ENCODE measurements at places on chromosomes 2 and 18.

DNA sequence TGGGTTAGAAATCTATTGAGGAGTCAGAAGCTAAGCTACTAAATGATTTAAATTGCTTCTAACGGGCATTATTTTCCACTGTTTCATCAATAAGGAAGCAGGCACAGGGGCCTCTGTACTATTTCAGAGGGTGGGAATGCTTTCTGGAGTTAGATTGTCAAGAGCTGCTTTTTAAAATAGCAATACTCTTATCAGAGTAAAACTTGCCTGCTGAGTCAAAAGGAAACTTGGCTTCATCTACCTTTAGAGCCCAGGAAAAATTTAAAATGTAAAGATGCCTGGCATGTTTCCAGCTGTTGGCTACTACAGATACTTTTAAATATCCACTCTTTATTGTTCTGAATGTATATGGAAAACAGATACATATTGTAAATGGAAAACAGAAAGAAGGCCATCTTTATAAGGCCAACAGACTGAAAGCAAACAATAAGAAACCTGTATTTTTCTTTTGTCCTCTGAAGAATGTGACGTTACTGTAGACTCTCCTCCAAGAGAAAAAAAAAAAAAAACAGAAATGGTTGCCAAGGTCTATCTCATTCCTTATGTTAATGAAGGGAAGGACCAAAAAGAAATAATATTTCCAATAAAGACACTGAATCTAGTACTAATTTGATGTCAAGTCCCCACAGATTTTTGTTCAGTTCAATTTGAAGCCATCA is 79.1 kb downstream of the FIGN start:
- no peak for DNase-seq

DNA sequence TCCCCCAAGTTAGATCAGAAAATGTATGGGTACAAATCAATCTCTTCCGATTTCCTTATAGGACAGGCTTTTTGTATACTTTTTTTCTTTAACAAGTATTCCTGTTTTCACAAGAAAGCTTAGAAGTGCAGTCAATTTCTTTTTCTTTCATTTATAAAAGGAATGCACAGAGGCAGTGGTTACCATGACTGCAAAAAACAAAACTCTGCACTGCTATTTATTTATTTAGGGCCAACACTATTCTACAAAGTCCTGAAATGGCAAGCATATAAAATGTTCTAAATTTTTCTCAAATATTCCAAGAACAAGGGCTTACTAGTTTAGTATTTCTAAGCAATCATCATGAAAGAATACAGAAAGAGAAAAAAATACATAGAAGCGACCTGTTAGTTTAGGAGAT is 22.2 kb downstream of the ATAD2B start:
- DNase-seq, result no peak

DNA sequence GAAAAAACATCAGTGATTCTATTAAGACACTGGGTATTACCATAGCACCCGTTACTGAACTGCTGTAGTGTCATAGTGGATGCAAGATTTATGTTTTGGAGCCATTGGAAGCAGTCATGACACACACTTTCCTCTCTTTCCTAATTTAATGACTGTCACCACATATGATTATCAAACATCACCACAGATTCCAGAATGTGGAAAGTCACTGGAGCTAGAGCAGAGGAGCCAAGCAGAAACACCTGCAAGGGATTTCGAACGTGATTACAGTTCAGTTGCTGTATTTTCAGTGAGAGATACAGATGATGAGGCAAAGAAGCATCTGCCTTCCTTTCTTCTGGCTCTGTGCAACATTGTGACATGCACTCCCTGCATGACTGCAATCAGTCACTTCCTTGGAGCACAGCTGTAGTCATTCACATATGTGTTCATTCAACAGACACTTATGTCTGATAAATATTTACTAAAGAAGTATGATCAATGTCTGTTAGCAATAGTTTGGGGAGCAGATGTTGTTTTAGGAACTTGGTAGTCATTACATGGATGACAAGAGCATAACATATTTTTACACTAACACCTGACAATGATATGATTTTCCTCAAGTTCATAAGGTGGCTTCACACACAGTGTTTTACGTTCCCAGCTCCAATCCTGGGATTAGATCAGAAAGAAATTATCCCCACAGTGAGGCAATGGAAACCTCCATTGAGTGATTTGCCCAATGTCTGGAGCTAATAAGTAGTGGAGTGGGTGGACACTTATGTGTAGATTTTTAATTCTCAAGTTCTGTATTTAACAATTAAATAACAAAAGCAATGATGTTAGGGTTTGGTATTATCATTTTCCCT is 416.6 kb downstream of the PLCL1 start:
- no peak for DNase-seq

DNA sequence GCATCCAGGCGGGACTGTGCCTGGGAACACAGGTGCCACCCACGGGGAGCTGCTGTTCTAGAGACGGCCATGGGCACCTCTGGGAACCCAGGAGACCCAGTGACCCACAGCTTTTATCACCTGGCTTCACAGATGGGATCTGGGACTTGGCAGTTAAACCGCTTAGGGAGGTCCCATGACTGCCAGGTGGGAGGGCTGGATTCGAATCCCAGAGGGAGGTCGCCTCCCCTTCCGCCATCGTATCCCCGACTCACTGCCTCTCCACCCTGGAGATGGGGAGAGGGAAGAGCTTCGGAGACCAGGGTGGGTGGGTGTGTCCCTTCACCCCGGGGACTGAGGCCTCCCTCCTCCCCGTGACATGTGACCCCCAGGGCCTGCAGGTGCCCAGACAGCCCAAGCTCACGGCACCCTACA is 169.4 kb downstream of the RTP5 start:
- no peak for DNase-seq
